Dermis microvascular lymphatic vessel endothelial cell (primary cell): ENCODE measurements at places on chromosomes 7 and 10. TPM values are rescaled to one million over a fixed set of nuclear protein-coding genes. Genes with fewer than 3 reads are reported as not detected.

DNA sequence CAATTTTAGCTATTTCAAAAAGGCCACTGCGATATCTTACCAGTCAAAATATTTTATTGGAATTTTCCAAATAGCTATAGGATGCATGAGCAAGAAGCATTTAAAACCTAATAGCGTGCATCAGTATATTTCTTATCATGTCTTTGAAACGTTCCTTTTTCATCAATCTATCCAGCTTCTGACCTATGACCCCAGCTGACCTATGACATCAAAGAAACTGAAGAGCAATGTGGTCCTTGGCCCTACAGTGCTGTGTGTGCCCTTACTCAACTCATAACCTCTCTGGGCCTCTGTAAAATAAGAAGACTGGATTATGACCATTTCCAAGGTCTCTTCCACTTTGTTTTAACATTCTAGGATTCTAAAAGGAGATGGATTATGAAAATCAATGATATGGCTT is 118.2 kb downstream of the ZNF22 start:
- no peak for DNase-seq

- no peak for DNase-seq
Measured at GRCh38 chr10:111767661-111768060, 415.9 kb downstream of the GPAM start.

DNA sequence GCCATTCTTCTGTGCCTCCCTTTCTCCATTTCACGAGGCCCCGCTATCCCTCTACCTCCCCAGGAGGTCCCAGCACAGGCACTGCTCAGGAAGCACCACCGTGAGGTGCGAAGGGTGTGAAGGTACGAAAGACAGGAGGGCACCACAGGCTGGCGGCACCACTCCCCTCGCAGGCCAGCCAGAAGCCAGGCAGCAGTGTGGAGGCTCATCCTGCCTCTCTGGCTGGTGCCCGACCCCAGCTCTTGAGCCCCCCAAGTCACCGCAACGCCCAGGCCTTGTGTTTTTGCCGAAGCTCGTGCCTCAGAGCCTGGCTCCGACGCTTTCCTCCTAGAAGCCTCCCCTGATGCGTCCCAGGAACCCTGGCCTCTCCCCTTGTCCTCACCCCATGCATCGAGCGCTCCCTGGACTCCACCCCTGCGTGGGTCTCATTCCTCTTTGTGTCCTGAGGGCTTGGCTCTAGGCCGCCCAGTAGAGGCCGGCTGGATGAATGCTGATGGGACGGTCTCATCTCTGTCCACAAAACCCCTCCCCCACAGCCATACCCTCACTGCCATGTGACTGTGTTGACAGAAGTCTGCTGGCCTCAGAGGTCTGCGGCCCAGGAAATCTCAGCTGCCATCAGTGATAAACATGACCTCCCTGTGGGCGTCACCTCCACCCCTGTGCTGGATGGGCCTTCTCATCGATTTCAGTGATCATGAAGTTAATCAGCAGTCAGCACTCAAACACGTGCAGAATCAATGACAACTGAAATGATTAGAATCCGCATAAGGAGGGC is 19.3 kb downstream of the BRI3 start:
- no peak for DNase-seq

CYP3A5 gene
- not detected in 2 replicates for total RNA-seq

- no peak for DNase-seq
Measured at GRCh38 chr7:116780521-116780920, 81.9 kb upstream of the CAPZA2 start.

- no peak for DNase-seq
Measured at GRCh38 chr10:89518108-89518507, 17.3 kb downstream of the SLC16A12 start.

- DNase-seq: no peak
Measured at GRCh38 chr10:2019281-2019680, 282.0 kb upstream of the ADARB2 start.

- DNase-seq: no peak
Measured at GRCh38 chr10:116538456-116538855, 7.3 kb upstream of the PNLIP start.

- no peak for DNase-seq
Measured at GRCh38 chr7:159195946-159196345, 51.3 kb upstream of the VIPR2 start.

AKR1C8 gene
- not detected in 2 replicates for total RNA-seq

- no peak for DNase-seq
Measured at GRCh38 chr7:113715262-113715661, 203.5 kb downstream of the PPP1R3A start.

- DNase-seq: no peak
Measured at GRCh38 chr10:104796823-104797222, 155.7 kb downstream of the SORCS3 start.

DNA sequence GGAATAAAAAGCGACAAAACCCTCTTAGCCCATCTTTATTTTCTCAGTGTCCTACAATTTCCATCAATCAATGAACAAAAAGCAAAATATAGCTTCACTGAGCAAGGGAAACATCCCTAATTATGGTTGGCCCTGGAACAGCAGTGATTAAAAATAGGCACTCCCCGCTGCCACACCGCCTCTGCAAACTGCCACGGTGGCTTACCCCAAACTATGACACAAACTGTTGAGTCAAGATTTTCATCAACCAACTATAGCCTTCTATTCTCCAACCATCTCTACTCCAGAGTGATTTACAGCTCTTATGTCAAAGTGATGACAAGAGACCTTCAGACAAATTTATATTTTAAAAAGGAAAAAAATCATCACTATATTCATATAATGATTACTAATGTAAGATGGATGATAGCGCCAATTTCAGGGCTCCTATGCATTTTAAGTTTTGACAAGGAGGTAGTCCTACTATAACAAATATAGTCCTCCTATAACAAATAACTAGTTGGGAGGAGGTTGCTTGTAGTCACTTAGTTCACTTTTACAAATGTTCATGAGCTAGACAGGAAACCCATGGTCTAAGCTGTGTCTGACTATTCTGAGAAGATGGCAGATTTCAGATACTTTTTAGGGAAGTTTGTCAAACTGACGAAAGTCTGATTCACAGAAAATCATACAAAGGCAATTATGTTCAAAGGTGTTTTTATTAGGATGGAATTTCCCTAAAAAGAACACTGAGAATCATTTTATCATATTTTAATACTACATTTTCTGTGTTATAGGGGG is 26.3 kb downstream of the DENND11 start:
- no peak for DNase-seq

GPR26 gene
- total RNA-seq: not detected in 2 replicates

- no peak for DNase-seq
Measured at GRCh38 chr7:45267262-45267661, 109.7 kb downstream of the RAMP3 start.

DNA sequence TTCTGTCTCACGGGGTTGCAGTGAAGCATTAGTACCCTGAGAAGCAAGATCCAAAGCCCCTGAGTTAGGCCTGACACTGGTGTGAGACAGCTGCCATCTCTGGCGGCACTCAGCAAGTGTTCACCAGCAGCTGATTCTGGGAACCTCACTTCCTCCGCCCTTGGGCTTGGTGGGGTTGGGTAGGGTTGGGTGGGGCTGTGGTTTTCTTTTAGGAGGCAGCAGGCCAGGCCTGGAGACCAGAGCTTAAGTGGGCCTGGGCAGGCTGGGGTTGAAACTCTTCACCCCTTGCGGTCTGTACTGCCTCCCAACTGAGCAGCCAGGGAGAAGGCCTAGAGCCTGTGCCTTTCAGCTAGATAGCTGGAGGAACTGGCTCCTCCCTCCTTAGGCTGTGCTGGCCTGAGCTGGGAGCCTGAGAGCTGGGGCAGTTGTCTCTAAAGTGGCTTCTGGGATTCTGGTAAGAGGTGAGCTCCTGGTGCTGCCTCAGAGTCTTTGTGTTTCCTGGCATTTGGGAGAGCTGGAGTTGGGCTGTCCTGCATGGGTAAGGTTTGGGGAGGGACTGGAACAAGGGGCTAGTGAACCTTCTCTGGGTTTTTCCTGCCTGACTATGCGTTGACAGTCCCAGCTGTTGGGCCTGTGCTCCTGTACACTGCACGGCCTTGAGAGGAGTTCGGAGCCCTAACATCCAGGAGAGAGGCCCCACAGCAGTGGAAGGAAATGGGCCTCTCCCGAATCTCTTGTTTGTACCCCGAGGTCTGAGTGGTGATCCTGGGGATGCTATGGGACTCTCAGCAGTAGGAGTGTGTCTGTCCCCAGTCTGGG is 5.1 kb downstream of the TSPAN14 start:
- no peak for DNase-seq

- no peak for DNase-seq
Measured at GRCh38 chr7:53475776-53476175, 440.3 kb downstream of the POM121L12 start.

SPDYE16 gene
- 0.13 TPM in 1 of 2 replicates, not detected in the other for total RNA-seq

- DNase-seq: peak; percentile 65
Measured at GRCh38 chr10:89327803-89328441, at the start of gene IFIT3. Gene IFIT3 (plus strand): TSS chr10:89327997. CDS start chr10:89328074, 77 bp downstream.

DNA sequence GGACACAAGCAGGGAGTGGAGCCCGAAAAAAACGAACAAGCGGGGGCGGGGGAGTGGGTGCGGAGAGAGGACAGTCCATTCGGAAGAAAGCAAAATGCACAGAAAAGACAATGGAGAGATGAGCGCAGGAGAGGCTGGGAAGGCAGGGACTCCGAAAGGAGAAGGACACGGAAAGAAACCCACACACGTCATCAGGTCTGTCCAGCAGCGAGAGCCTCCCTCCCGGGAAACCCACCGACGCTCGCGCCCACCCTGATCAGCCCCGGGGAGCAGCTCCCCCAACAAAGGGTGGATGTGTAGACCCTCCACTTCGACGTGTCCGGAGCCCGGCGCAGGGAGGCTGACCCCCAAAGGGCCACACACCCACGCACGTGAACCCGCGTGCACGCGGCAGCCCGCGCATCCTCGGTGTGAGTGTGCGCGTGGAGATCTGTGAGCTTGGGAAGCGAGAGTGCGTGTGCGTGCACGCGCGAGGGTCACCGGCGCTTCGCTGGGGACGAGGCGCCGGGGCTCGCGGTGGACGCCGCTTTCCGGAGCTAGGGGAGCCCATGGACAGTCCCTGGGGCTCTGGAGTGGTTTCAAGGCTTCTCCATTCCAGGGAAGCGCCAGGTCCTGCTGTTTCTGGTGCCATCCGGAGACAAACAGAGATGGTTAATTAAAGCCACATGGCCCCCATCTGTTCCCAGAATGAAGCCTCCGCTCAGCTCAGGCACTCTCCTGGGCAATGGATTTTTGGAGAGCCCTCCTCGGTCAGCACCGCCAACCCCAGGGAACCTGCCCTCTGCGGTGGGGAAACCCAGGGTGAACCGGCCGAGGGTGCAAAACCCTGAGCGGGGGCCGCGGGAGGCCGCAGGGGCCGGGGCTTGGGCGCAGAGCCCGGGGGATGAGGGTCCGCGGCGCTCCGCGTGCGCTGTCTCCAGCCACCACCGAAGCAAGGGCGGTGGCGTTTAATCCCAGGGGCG is 916 bp downstream of the LAMB1 start:
- DNase-seq: no peak

DNA sequence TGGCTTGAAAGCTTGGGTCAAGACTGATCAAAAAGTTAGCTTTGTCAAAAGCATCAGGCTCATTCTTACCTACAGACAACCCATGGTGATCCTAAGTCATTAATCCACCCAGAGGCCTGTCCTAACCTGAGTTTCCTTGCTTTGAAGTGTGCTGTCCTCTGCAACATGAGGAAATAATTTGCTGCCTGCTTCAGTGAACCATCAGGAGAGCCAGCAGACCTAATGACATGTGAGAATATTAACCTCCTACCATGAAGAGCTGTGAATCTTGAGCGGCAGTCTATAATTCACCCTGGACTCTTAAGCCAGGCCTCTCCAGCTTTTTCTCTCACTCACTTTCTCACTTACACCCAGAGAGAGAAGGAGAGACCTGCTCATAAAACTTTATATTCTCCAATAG is 590.0 kb downstream of the LRMDA start:
- no peak for DNase-seq

- no peak for DNase-seq
Measured at GRCh38 chr10:123848564-123849457, 42.8 kb downstream of the CPXM2 start.

- DNase-seq: no peak
Measured at GRCh38 chr10:70515035-70515667, 36.6 kb downstream of the PALD1 start.

PTN gene
- total RNA-seq: not detected in 2 replicates

DNA sequence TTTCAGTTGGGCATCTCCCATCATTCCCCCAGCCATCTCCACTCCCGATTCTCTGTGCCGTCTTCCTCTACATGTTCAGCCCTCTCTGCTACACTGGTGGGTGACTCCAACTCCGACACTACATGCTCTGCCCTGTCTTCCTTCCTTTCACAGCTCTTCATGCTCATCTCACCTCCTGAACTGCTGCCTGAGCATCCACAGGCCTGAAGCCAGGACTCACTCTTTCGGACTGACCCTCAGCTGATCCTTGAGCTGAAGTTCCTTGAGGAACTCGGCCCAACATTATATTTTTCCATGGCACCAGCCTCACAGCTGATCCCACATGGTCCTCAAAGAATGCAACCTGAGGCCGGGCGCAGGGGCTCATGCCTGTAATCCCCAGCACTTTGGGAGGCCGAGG is 538.4 kb downstream of the PTPRN2 start:
- DNase-seq: no peak

NPSR1 gene
- not detected in 2 replicates for total RNA-seq

DNA sequence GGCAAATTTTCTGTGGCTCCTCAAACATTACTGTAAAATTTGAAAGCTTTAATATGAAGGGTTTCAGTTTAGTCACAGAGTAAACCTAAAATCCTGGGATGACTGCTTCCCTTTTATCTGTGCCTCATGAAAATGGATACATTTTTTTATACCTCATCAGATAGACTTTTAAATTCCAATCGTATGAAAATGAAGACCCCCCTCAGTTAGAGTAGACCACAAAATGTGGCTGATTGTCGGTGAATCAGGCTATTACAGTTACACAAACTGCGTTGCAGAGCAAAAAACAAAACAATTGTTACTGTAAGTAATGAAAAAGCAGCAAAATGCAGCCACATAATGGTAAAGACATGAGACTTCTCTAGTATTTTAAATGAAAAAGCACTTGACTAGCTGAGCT is 296.2 kb downstream of the CNTNAP2 start:
- no peak for DNase-seq

GRCh38 chr7:42628054-42628453 is 283.8 kb downstream of the C7orf25 start:
- no peak for DNase-seq

- no peak for DNase-seq
Measured at GRCh38 chr7:51158742-51159445, 157.7 kb downstream of the COBL start.

GRCh38 chr10:103580011-103580410 is 86.5 kb downstream of the NEURL1 start:
- no peak for DNase-seq

MYOZ1 gene
- not detected in 2 replicates for total RNA-seq

DNA sequence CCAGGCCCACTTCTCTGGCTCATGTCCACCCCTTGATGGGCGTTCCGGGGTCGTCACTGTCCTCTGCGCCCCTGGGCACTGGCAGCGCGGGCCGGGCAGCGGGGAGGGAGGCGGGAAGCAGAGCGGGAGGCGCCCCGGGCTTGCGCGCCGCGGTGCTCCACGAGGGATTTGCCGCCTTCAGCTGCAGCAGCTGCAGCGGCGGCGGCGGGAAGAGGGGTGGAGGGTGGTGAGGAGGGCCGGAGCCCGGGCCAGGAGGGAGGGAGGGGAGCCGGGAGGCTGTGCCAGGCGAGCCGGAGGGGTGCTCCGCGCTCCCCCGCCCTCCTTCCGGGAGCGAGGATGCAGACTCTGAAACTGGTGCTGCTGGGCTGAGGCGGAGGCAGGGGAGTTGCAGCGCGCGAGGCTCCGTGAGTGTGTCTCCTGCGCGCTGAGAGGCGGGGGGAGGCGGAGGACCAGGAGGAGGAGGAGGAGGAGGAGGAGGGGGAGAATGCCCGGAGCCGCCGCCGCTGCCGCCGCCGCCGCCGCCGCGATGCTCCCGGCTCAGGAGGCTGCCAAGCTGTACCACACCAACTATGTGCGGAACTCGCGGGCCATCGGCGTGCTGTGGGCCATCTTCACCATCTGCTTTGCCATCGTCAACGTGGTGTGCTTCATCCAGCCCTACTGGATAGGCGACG is at the start of gene LHFPL3:
Gene LHFPL3, plus strand, starts transcription at position 308 of the 674 bp plus-strand sequence.
- DNase-seq: no peak
